ENCODE measurements at places on chromosomes 13 and 19.

DNA sequence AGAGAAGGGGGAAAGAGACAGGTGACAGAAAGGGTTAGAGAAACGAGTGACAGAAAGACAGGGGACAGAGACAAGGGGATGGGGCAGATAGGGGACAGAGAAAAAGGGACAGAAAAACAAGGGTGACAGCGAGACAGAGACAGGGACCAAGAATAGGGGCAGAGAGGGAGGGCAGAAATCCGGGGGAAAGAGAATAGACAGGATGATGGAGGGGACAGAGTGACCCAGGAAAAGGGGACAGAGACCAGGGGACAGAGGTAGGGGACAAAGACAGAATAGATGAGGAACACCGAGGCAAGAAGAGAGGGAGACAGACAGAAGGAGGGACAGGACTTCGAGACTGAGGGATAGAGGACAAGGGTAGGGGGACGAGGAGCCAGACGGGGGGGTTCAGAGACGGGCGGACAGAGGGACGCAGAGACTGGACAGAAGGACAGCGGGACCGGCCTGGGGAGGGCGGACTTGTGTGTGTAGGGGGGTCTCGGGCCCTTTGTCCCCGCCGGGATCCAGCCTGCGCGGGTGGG lies 593 bp downstream of the CADM4 start:
- DNase-seq, result no peak

DNA sequence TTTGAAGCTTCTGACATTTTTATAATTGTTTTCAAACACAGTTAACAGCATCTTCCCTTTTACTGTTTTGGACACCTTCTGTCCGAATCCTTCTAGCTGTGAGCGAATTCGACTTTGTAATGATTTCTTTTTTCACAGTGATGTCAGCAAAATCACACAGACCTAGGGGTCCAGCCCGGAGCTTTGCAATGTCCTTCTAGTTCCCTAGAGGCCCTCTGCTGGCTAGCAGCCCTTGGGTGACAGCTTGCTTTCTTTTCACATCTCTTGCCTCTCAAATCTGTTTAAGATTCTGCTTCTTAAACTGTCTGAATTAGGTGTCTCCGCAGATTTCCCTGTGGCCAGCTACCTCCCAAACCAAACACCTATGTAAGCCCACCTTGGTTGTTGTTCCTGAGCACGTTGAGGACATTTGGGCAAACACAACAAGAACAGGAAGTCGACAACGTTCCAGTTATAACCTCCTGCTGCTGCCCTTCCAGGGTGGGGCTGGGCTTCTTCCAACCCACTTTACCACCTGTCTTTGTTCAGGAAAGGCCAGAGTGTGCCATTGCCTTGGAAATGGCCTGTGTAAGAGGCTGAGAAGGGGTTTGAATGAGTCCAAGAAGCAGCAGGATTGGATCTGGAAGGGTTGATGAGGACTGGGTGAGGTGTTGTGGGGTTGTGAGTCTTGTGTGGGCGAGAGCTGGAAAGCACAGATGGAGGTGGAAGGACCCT lies 123.1 kb downstream of the ATP8A2 start:
- DNase-seq, result no peak

- DNase-seq, result no peak
These were observed 41.9 kb upstream of the CYP2A7 start for GRCh38 chr19:40923934-40924391.

DNA sequence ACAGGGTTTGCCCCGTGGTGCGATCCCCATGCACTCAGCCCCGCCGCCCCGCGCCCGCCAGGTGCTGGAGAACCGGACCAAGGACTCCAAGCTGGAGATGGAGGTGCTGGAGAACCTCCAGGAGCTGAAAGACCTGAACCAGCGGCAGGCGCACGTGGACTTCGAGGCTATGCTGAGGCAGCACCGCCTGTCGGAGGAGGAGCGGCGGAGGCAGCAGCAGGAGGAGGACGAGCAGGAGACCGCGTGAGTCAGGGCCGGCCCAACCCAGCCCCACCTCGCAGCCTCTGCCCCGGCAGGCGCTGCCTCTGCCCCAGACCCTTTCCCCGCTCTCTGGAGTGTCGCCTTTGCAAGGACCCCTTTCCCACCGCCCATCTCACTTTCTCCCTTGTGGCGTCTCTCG lies 11.3 kb downstream of the YJU2 start:
- DNase-seq, result no peak

DNA sequence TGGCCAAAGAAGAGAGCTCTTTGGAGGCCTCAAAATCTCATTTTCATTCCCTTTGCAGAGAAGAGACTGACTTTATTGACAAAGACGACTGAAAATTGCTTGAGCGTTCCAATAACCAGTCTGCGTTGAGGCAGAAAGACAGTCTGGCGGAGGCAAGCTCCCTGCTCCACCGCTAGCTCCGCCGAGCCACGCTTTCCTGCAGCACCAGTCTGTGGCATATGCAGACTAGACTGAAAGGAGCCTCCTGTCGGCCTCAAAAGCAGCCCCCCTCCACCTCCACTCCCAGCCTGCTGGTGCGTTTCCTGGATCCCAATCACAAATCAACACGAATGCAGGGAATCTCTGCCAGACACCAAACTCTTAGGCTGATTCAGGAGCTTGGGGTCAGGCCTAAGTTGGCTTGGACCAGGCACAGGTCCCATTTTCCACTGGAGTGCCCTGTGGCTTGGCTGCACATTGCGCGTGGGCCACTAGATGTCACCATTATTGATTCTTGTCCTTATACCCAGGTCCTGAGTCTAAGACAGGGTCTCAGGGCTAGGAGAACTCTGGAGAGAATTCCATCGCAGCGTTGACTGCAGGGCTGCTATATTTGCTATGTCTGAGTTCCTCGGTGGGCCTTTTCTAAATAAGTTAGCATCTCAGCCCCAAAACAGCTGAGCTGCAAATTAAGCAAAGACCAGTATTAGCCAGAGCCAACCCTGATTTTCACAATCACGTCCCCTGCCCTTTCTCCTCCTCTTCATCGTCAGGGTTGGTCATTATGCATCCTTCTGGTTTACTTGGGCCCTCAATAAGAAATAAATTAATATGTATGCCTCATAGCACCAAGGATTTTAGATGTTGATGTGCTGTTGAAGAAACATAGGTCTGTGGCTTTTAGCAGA lies 5.2 kb upstream of the ZNF507 start:
- peak; percentile 61 for DNase-seq

GRCh38 chr19:20077791-20078463 lies at the start of gene ZNF90:
Gene ZNF90 (plus strand): TSS chr19:20078000. CDS start chr19:20078133, 133 bp downstream.
- peak; percentile 95 for DNase-seq

DNA sequence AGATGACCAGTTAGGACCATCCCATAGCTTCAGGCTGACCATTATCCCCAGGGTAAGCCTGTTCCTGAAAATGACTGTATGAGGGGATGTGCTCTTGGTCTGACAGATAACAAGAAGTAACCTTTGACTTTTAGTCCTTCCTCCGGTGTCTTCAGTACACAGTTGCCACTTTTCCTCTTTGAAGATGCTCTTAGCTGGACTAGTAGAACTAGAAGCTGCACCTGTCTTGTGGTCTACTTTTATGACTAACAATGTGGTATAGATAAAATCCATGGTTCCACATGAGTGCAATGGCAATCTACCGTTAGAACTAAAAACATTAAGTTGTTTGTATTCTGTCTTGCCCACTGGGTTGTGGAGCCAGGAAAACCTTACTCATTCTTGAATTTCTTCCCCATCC lies 5.9 kb upstream of the RUBCNL start:
- DNase-seq, result no peak

DNA sequence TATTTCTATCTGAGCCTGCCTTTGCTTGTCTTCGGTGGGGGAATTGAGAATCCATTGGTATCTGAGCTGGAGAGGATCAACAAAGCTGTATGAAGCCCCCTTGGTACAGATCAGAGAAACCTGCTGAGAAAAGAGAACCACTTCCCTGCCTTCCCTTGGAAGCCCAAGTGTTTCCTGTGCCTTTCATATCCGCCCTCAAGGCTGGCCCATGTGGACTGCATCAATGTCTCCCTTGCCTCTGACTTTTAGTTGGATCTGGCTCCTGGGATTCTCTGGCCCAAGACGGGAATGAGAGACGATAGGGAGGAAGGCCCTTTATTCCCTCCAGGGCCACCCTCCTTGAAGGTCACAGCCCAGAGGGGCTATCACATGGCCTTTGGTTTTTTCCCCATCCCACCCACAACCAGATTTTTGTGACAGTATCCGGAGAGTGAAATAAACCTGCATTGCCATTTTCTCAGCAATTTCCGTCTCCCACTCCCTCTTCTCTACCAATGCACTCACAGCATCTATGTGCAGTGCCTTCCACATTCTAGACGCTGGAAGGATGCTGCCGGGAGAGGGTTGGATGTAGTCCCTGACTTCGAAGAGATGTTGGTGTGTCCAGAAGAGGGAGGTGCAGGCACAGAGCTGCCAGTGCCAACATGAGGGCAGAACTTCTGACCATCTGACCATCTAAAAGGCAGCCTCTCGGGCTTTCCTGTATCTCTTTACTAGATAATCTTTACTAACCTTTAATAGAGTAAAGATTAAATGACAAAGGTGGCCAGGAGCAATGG lies 63.8 kb downstream of the KCTD15 start:
- DNase-seq, result no peak

GRCh38 chr13:105202354-105202753 lies 1333.1 kb downstream of the EFNB2 start:
- peak; percentile 51 for DNase-seq

DNA sequence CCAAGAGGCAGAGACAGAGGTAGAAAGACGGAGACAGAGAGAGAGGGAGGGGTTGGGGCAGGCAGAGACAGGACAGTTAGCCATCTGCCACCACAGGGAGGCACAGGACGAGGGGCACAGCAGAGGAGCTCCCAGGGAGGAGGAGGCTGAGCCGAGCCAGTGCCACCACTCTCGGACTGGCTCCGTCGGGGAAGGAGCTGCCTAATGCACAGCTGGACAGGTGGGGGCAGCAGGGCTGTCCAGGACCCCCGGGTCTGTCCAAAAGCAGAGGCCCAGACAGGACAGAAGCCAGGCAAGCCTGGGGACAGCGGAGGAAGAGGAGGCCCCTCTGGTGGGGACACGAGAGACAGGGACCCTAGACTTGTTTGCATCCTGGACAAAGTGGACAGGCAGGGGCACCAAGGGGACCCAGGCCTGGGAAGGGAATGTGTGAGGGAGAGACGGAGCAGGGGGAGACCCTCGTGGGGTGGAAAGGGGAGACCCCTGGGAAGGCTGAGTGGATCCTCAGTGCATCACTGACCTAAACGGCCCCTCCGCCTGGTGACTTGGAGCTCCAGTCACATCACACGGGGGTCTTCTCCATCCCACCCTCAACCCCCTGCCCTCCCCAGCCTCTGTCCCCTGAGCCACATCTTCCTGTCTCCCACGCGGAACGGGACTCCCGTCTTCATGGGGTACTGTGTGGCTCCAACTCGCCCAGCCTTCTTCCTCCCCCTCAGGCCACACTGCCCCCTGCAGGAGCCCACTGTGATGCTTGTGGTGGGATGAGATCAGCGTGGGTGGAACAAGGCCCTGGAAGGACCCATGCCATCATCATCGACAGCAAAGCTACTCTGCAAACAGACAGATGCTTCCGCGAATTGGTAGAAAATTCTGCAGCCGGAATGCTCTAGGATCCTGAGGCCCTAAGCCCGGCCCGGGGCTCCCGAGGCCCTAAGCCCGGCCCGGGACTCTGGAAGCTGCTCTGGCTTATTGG lies 915 bp downstream of the F10 start:
- no peak for DNase-seq

GRCh38 chr19:40521276-40521675 lies 54.5 kb downstream of the SPTBN4 start:
- peak; percentile 23 for DNase-seq

GRCh38 chr13:52713894-52714293 lies 25.7 kb downstream of the CNMD start:
- DNase-seq, result no peak

DNA sequence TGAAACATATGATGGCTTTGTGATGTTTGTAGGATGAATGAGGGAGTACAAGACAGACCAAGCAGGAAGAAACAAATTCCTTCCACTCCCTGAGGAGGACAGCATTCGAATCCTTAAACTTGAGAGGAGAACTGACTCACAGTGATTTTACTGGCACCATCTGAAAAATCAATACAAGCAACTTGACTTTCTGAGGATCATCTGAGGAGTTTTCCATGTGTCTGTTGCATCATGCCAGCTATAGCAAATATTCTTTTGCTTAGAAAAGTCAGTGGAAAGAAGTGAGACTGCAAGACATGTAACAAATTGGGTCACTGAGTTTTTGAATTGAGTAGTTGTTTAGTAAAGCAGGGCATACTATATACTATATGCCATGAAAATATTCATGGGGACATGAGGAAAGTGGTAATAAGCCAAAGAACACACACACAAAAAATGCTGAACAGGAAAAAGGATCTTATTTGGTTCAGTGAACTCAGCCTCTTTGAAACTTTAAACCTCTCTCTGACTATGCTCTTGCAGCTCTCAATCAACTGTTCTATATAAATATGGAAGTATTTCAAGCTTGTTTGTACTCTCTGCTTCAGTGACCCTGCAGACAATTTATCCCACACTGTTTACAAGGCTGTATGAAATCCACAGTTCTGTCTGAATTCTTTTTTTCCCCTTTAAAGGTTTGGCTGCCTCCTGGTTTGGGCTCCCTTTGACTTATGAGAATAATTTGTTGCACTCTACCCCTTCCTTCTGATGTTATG lies 35.5 kb downstream of the SERTM1 start:
- no peak for DNase-seq

- no peak for DNase-seq
These were observed 142.4 kb downstream of the URI1 start for GRCh38 chr19:30084390-30084819.

Measured in mesenchymal stem cell (in vitro differentiated cells and primary cell).